ENCODE measurements at places on chromosomes 6 and 20.

DNA sequence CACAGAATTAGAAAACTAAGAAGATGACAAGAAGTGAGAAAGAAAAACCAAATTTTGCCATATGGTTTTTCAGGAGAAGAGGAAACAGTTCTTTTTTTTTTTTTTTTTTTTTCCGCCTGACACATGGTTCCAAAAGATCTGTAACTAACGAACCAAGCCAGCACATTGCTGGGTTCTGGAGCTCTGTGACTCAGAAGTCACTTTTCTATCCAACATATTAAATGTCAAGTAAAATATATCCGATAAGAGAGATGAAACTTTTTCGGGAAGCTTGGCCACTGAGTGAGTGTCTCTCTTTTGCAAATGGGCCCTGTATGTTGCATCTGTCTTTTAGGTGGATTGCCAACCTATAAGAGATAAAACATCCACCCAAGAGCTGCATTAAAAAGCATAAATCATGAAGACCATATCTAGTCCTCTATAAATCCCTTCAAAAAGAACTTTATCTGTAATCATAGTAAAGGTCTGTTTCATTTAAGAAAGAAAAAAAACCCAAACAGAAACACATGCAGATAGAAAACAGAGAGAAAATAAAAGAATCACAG is 4.6 kb downstream of the METTL24 start:
- no peak for DNase-seq

- no peak for DNase-seq
Observed at GRCh38 chr6:17624396-17624795, 24.3 kb downstream of the FAM8A1 start.

DNA sequence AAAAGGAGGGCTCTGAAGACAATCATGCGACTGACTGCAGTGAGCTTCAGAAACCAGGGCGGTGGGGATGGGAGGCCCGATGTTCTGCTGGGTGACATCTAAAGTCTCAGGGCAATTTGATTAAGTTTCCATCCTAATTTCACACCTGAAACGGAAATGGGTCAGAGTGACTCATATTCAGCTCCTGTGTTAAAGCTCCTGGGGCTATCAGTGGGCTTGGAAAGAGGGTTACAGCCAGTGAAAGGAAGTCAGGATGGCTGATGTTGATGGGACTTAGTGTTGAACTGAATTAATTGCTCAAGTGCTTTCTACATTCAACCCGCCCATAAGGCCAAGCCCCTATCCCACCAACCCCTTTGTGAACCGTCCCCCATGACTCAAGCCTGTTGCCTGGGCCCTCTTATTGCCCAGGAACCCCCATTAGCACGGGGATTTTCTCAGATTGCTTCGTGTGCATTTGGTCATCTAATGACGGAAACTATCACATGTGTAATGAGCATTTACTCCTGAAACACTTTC is 47.1 kb upstream of the TBC1D7 start:
- DNase-seq, result no peak

DNA sequence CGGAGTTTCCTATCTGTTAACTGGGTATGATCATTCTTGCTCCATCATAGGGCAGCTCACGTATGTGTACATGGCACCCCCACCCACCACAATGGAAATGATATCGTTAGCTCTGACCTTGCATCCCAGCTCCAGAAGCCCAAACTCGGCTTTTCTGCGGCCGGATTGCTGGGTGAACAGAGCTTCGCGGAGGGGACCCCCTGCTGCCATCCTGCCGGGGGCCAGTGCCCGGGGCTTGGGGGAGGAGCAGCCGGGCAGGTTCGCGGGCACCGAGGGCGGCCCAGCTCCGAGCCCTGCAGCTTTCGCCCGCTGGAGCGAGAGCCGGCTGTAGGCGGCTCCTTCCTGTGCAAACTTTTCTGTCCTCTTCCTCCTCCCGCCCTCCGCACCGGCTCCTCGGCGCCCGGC is 24.9 kb upstream of the FUCA2 start:
- peak; percentile 30 for DNase-seq

Measured in T-helper 22 cell (primary cell).